Tibial nerve (tissue), 4 donors: ENCODE measurements at places on chromosomes 5 and 9.

DNA sequence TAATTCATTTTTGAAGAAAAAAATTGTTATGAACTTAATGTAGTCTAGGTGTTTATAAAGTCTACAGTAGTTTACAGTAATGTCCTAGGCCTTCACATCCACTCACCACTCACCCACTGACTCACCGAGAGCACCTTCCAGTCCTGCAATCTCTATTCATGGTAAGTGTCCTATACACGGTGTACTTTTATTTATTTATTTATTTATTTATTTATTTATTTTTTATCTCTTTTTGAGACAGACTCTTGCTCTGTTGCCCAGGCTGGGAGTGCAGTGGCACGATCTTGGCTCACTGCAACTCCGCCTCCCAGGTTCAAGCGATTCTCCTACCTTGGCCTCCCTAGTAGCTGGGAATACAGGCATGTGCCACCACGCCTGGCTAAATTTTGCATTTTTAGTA lies 39.3 kb upstream of the PIK3R1 start:
- H3K4me1 ChIP-seq, result peaks cover 22% of the 10 kb centered on the region
- no peaks in the 10 kb centered on the region for H3K36me3 ChIP-seq
- H3K27ac ChIP-seq, result no peak overlapping the region
- H3K27me3 ChIP-seq, result no peaks in the 10 kb centered on the region

DNA sequence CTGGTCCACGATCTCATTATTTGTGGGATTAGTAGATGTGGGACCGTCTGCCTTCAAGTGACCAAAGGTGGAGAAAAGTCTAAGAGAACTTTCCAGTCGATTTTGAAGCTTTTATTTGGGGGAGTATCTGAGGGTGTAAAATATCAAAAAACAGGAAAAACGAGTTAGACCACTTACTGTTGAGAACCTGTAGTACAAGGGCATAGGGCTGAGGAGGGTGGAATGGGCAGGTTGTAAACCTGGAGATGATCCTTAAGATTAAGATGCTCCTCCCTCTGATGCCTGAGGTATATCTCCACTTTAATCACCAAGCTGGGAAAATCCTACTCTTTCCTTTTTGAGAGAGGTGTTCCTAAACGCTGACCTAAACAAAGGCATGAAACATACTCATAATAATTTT lies 32.0 kb upstream of the GTF2H2C start:
- H3K27me3 ChIP-seq, result no peaks in the 10 kb centered on the region
- H3K4me3 ChIP-seq, result no peak overlapping the region
- no peak overlapping the region for H3K27ac ChIP-seq
- H3K36me3 ChIP-seq, result no peaks in the 10 kb centered on the region
- no peaks in the 10 kb centered on the region for H3K4me1 ChIP-seq
- DNase-seq, result no peak

DNA sequence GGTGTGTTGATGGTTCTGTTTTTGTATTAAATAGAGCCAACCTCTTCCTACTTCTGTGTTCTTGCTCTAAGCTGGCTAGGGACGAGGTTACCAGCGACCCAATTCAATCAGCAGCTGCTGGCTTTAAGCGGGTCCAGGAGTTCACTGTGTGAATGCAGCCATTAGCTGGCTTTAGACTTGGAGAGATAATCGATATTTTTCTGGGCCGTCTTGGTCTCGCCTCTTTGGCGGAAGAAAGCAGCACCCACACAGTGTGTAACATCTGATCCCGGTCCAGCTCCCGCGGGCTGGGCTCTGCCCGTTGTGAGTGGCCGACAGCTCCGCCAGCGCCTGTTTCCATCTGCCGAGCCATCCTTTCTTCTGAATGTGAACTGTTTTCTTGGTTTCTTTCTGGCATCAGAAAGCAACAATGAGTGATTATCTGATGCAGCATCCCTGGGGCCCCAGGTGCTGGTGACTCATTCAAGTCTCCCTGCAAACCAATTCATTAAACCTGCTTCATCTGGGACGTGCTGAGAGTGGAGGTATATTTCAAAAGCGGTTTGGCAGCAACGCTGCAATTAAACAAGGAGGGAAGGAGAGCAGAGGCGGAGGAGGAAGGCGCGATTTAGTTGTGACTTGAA lies 90.8 kb upstream of the IRX4 start:
- H3K4me3 ChIP-seq, result no peak overlapping the region
- H3K27me3 ChIP-seq, result no peaks in the 10 kb centered on the region
- DNase-seq, result no peak
- H3K4me1 ChIP-seq, result no peaks in the 10 kb centered on the region

DNA sequence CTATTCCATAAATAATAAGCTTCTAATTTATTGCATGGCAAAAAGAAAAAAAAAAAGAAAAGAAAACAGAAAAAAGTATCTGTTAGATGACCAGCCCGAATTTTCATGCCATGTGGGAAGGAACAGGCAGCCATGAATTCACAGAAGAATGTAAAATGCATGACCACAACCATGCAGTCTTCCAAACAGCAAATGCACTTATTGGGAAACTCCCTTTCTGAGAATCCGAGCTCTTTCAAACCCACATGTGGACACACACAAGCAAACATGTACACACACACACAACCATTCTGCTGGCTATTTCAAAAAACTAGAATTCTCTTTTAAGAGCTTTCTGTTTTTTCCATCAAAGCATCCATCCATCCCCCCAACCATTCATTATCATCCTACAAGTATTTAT lies 236.1 kb downstream of the DNAH5 start:
- DNase-seq, result no peak
- no peak overlapping the region for H3K27ac ChIP-seq
- no peaks in the 10 kb centered on the region for H3K27me3 ChIP-seq
- no peaks in the 10 kb centered on the region for H3K36me3 ChIP-seq
- H3K4me1 ChIP-seq, result no peaks in the 10 kb centered on the region

GRCh38 chr9:14687042-14687719 lies 6.1 kb downstream of the ZDHHC21 start:
- H3K27me3 ChIP-seq, result no peaks in the 10 kb centered on the region
- no peak overlapping the region for H3K27ac ChIP-seq
- no peak overlapping the region for H3K4me3 ChIP-seq
- no peaks in the 10 kb centered on the region for H3K36me3 ChIP-seq

DNA sequence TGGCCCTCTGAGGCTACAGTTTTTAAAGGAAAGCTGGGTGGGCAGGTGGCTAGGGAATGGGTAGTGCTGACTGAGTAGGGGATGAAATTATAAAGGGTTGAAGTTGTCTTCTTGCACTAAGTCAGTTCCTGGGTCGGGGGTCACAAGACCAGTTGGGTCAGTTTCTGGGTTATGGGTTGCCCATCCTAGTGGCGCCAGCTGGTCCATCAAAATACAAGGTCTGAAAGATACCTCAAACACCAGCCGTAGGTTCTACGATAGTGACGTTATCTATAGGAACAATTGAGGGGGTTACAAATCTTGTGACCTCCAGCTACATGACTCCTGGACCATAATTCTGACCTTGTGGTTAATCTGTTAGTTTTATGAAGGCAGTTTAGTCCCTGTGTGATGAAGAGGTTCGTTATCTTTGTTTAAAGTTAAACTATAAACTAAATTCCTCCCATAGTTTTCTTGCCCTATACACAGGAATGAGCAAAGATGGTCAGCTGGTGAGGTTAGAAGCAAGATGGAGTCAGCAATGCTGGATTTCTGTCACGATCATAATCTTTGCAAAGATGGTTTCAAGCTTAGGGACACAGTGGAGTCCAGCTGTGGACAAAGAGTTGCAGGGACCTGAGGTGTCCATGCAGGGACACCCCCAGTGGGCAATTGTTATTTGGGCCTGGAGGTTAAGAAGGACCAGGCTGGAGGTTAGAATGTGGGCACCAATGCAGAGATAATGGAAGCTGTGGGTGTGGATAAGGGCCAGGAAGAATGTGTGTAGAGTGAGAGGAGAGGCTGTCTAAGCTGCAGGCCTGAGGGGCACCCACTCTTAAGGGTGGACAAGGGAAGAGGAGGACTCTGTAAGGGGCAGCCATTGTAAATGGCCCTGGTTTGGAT lies 14.0 kb upstream of the CREBRF start:
- no peaks in the 10 kb centered on the region for H3K4me1 ChIP-seq
- H3K27me3 ChIP-seq, result no peaks in the 10 kb centered on the region
- H3K36me3 ChIP-seq, result no peaks in the 10 kb centered on the region
- DNase-seq, result no peak

GRCh38 chr9:24608599-24608998 lies 62.9 kb upstream of the IZUMO3 start:
- no peak for DNase-seq
- no peak overlapping the region for H3K4me3 ChIP-seq
- no peaks in the 10 kb centered on the region for H3K4me1 ChIP-seq
- H3K27ac ChIP-seq, result no peak overlapping the region
- H3K27me3 ChIP-seq, result no peaks in the 10 kb centered on the region
- H3K36me3 ChIP-seq, result no peaks in the 10 kb centered on the region

- H3K27me3 ChIP-seq, result no peaks in the 10 kb centered on the region
- peaks cover 1% of the 10 kb centered on the region for H3K4me1 ChIP-seq
- no peak overlapping the region for H3K27ac ChIP-seq
- no peak overlapping the region for H3K4me3 ChIP-seq
- H3K36me3 ChIP-seq, result no peaks in the 10 kb centered on the region
- DNase-seq, result no peak
These were observed 113.3 kb downstream of the PPP2R2B start for GRCh38 chr5:146765089-146765832.

DNA sequence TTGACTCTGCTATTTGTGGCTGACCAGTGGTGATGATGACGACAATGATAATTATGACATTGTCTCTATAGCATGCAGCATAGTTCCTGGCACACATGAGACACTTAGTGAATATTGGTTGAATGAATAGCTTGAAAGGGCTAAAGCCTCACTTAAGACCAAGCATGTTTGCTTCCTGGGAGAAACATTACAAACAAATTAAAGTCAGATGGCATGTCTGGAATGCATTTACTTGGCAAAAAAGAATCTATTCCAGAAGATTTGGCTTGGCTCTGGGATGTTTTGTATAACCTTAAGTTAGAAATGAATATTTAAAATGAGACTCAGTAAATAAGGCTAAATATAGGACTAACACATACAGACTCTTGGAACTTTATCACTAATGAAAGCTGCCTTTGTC lies 21.6 kb downstream of the GAS1 start:
- no peaks in the 10 kb centered on the region for H3K36me3 ChIP-seq
- no peaks in the 10 kb centered on the region for H3K27me3 ChIP-seq
- H3K4me3 ChIP-seq, result no peak overlapping the region
- H3K4me1 ChIP-seq, result no peaks in the 10 kb centered on the region
- DNase-seq, result no peak
- H3K27ac ChIP-seq, result no peak overlapping the region

DNA sequence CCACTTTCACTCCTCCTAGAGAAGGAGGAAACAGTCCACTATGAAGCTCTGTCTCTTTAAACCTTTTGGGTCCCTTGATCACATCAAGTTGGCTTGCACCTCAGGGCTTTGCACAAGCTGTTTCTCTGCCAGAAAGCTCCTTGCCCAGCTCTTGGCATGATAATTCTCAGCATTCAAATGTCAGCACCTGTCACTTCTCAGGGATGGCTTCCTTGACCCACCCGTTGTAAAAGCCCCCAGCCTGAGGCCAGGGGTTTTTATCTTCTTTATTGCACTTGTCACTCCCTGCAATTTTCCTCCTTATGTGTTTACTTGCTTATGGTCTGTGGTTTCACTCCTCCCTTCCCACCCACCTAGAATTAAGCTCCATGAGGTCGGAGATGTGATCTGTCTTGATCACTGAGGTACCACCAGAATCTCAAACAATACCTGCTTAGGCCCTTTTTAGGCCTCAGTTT lies 200.7 kb upstream of the TBC1D2 start:
- H3K4me3 ChIP-seq, result no peak overlapping the region
- H3K36me3 ChIP-seq, result no peaks in the 10 kb centered on the region
- H3K4me1 ChIP-seq, result peaks cover 15% of the 10 kb centered on the region
- H3K27me3 ChIP-seq, result no peaks in the 10 kb centered on the region
- no peak for DNase-seq
- no peak overlapping the region for H3K27ac ChIP-seq

DNA sequence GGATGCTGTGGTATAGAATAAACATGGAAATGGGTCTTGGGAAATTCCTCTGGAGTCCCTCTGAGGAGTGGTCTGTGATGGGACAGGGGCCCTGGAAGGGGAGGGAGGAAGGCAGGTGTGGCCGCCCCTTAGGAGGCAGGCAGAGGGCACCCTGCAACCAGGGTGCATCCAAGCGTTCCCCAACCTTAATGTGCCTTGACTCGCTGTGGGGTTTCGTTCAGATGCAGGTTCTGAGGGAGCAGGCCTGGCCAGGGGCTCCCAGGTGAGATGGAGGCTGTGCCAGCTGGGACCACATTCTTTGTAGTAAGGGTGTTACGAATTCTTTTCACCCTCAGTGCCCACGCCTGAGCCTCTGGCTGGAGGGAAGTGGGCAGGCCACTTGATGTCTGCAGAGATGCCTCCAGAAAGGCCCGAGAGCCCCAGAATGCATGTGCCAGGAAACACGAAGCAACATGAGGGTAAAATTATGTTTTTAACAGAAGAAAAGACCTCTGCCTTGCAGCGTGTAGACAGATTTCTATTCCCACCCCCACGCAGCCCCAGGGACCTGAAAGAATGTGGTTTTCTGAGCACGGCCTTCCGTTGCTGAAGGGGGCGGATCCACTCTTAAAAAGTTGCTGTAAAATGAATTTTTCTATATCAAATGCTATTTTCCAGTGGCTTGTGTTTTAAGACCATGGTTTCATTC lies 150.4 kb upstream of the IER5L start:
- H3K27ac ChIP-seq, result no peak overlapping the region
- peaks cover 10% of the 10 kb centered on the region for H3K4me1 ChIP-seq
- no peaks in the 10 kb centered on the region for H3K27me3 ChIP-seq
- H3K4me3 ChIP-seq, result no peak overlapping the region
- no peak for DNase-seq
- no peaks in the 10 kb centered on the region for H3K36me3 ChIP-seq

GRCh38 chr5:82480331-82480730 lies 202.2 kb upstream of the RPS23 start:
- H3K4me3 ChIP-seq, result no peak overlapping the region
- H3K4me1 ChIP-seq, result no peaks in the 10 kb centered on the region
- H3K27me3 ChIP-seq, result no peaks in the 10 kb centered on the region
- no peak for DNase-seq
- no peak overlapping the region for H3K27ac ChIP-seq

- H3K36me3 ChIP-seq, result no peaks in the 10 kb centered on the region
- H3K27ac ChIP-seq, result no peak overlapping the region
- H3K27me3 ChIP-seq, result no peaks in the 10 kb centered on the region
- H3K4me3 ChIP-seq, result no peak overlapping the region
- no peaks in the 10 kb centered on the region for H3K4me1 ChIP-seq
- no peak for DNase-seq
These were observed 22.0 kb upstream of the KCNIP1 start for GRCh38 chr5:170481849-170482248.

DNA sequence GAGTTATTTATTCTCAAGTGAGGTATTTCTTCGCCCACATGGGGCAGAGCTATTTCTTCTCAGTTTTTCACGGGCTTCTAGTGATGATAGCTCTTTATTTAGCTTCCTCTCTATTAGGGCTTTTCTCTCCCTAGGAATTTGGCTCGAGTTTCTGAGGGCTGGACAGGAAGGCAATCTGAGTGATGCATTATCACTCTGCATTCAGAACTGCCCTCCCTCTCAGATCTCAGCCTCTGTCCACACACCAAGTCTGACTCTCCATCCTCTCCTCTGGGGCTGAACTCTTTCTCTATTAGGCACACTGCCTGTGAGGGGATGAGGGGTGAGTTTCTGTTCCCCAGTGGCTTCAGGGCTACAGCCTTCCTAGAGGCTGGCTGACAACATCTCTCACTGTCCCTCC lies 14.9 kb upstream of the SCAMP1 start:
- no peaks in the 10 kb centered on the region for H3K36me3 ChIP-seq
- no peak overlapping the region for H3K27ac ChIP-seq
- H3K4me1 ChIP-seq, result no peaks in the 10 kb centered on the region
- H3K27me3 ChIP-seq, result no peaks in the 10 kb centered on the region
